ENCODE measurements at places on chromosomes 1 and 21.

GRCh38 chr1:99252630-99253029 is 11.7 kb upstream of the PLPPR4 start:
- DNase-seq = no peak

DNA sequence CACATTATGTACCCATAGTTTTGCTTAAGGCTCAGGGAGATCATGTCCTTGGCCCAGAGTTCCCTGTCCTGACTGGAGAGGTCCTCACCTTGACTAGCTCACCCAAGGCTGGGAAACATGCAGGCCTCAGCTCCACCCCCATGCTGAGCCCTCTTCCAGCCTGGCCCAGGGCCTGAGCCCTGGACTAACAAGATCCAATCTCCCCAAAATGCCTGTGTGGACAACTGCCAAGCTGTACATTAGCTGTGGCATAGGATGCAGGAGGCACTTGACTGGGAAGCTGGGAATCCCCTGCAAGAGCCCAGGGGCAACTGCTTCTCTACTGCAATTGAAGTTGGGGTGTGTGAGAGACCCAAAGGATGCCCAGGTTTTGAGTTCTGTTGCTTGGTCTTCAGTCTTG is 2.1 kb downstream of the LINGO4 start:
- DNase-seq = no peak

GRCh38 chr1:18794561-18794960 is 64.9 kb downstream of the TAS1R2 start:
- no peak for DNase-seq

- no peak for DNase-seq
These were observed 46.7 kb upstream of the PTBP2 start for GRCh38 chr1:96674915-96675314.

DNA sequence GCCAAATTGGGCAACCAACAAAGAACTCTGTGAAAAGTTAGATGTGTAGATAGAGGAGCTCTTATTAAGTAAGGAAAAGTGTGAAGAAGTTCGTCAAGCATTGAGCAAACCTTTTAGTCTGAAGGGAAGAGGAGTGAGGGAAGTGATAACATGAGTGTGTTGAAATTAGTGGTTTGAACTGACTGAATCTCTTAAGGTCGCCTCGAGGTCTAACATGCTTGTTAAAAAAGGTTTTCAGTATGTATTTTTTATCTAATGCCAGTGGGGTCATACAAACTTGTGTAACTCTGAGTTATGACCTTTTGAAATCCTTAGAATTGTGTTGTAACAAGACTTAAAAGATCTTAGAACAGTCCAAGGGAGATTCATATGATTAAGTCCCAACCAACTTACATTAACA is 34.1 kb downstream of the SOAT1 start:
- DNase-seq = no peak

DNA sequence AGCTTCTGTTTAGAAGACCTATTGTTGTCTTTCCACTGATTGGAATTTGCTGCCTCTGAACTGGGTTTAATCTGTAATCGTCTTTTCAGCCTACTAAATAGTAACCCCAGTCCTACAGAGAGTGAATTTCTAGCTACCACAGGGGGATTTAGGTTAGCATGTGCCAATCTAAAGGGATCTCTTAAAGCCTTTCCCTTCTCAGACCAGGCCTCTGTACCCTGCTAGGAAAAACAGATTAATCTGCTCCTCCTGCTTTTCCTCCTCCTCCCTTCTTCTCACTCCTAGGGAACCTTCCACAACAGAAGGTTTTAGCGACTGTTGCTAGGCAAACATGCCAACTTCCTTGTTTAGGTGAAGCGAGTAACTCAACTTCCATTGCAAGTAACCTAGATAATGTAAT is 1.3 kb upstream of the RC3H1 start:
- DNase-seq = no peak

DNA sequence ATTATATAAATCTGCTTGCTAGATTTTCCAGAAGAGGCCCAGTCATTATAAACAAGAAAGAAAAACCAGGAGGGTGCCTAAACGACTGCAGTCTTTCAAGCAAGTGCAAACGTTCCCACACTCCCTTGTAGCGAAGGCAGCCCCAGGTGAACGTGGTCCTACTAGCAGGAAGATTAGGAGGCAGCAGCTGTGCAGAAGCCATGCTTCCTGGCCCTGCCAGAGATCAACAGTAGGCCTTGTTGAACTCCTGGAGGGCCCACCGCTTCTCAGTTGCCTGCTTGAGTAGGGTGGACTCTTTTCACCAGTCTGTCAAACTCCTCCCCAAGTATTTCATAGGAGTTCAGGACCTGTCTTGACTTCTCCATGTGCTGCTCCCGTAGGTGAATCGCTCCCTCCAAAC is 163.0 kb upstream of the GORAB start:
- no peak for DNase-seq
